ENCODE measurements at places on chromosomes 11 and 22.
A peak's percentile ranks its signal among the peaks of the same experiment; 100 is the strongest.

DNA sequence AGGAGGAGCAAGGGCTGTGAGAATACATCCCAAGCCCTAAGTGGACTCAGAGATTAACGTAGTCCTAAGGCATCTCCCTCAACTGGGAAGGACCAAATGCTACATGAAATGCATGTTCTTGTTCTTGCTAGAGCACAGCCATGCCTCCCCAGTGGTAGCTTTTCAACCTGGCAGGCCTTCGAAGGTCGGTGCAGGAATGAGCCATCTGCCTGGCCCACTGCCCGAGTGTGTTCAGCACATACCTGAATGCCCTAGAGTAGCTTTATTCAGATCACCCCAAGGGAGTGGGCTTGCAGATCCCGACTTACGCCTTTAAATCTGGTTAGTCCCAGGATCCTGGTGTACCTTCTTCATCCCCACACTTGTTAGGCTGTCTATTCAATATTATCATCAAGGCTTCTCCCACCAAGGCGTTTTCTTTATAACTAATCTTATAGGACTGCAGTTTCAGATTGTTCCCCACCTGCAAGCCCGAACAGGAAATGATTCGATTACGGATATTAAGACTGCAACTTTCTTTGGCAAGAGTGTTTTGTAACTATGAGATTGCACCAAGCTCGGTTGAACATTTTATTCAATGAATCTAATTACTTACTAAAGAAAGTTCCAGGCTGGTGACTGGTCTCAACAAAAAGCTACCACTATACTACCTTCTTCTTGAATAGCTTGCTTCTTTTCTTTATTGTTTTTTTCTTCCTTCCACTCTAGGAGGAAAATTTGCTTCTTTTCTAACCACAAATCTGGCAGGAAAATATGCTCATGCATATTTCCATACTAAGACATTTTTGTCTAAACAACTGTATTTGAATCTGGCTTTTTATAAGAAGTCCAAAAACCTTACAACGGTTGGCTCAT lies 115.6 kb downstream of the SGSM3 start:
- peak; percentile 33 for DNase-seq

- no peak for DNase-seq
These were observed at the start of gene RAB3IL1 for GRCh38 chr11:61917334-61918109. Gene RAB3IL1 (minus strand): TSS chr11:61917566. CDS start chr11:61917367, 199 bp downstream.

- no peak for DNase-seq
These were observed 74.8 kb downstream of the SIK2 start for GRCh38 chr11:111676878-111677585.

GRCh38 chr11:119673052-119673758 lies 55.8 kb downstream of the NECTIN1 start:
- DNase-seq = no peak

DNA sequence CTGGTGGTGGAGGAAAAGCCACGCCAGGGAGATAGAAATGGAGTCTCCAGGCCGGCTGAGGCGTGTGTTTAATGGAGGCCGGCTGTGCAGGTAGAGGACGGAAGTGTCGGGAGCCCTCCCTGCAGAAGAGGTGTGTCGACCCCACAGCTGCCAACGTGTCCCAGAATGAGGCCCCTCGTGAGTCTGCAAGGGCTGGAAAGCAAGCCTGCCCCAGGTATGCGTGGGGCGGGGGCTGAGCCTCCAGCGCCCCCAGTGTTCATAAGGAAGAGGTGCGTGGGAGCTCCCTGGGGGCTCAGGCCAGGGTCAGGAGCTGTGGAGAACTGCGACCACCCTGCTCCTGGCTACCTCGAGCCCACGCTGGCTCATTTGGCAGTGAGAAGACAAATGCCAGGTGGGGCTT lies 38.0 kb upstream of the JAM3 start:
- no peak for DNase-seq

- no peak for DNase-seq
These were observed 136.9 kb downstream of the FEZ1 start for GRCh38 chr11:125359130-125359529.

DNA sequence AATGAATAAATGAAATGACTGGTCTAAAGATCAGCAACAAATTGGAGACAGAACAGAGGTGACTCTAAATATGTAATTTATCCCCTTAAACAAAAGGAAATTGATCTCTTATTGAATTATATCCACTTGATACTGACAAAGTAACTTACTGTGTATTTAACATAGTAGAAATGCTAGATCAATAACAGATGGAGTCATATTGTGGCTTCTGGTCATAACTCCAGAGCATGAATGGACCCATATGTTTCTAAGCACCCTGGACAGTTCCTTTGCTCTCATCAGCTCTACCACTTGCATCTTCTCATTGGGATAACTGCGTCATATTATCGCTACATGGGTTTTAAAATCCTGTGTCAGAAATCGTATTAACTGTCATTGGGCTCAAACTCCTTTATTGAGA lies 222.3 kb downstream of the ETS1 start:
- peak; percentile 69 for DNase-seq

DNA sequence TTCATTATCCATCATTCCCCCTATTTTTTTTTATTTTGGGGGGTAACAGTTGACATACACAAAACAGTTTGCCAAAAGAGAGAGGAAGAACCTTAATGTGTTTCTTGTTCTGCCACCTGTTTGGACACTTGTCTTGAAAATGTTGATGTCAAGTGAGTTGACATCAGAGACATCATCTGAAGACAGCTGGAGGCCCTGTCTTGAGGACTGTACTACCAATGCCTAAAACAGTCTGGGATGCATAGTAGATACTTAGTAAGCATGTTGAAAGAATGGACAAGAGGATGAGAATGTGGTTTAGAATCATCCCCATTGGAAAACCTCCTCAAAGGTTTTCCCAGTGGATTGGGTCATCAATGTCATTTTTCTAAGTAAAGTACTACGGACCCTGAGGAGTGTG lies 2.4 kb upstream of the ARHGEF12 start:
- no peak for DNase-seq

- no peak for DNase-seq
These were observed 133.4 kb downstream of the CCDC34 start for GRCh38 chr11:27229511-27230191.

GRCh38 chr11:63839508-63840355 lies 822 bp downstream of the MARK2 start:
- no peak for DNase-seq

- DNase-seq = no peak
These were observed 57.3 kb downstream of the TP53I11 start for GRCh38 chr11:44893308-44893822.

GRCh38 chr11:121767433-121767832 lies 314.7 kb upstream of the SORL1-AS1 start:
- DNase-seq = no peak

DNA sequence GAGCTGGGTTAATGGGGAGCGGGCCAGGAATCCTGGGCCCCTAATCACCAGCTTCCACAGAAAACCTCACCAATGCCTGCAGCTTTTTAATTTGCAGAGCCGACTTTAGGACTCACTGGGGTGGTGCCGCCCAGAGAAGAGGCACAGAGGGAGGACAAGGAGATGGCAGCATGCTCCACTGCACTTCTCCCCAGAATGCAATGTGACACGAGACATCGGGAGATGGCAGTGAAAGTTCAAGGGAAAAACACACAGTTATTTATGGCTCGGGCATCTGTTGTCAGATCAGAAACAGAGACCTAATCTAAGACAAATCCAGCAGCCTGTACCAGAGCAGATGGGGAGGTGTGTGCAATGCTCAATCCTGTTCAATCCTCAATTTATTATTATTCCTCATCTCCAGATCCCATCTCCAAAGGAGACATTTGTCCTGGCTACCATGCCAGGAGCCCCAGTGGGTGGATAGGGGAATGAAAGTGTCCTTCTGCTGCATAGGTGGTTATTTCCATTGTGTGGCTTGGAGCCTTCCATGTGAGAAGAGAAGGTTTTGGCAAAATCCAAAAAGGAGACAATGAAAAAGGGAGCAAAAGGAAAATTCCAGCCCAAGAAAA lies 250.0 kb downstream of the NXPE2 start:
- no peak for DNase-seq

GRCh38 chr11:90242894-90243416 lies 20.1 kb upstream of the CHORDC1 start:
- DNase-seq = no peak

- no peak for DNase-seq
These were observed 110.6 kb upstream of the SERPIND1 start for GRCh38 chr22:20663137-20663828.

DNA sequence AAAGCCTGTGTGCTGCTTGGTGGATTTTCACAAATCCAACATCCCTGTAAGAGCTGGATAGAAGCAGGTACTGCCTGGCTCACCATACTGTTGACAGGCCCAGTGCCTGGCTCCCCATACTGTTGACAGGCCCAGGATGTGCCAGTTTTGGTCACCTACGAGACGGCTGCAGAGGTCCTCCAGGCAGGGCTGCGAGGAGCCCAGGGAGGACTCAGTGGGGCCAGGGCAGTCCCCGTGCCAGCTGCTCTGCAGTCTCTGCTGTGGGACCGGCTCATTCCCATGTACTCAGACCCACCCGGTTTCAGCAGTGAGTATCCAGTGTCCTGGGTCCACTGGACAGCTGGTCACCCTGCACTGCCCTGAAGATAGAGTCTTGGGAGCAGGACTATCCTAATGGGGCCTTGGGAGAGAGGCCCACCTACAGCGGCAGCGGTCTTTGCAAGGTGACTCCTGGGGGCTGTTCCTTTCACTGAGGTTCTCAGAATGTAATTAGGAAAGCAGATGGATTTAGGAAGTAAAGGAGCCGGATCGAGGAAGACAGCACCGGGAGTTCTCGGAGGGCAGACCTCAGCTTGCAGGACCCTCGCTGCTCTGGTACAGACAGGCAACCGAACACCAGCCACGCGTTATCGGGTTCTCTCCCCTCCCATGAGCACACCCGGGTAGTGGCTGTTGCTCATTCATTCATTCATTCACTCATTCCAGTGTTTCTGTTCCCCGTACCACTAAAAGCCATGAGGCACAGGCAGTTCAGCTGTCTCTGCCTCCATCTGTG lies 106.1 kb downstream of the CTTN start:
- no peak for DNase-seq

DNA sequence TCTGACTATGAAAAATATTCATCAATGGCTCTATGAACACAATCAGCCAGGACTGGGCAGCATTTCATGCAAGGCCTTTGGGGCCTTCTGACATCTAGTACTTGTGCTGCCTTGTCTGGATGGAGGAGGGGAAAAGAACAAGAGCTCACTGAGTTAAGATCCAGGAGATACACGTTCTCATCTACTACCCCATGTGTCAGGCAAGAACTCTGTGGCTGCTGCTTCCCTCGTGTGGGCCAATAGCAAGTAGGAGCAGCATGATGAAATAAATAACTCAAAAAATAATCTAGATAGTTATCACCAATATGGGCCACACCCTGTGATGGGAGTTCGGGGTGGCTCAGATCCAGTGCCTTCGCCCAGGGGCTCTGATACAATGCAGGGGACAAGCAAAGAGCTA lies 7.3 kb downstream of the KCNE3 start:
- DNase-seq = no peak

DNA sequence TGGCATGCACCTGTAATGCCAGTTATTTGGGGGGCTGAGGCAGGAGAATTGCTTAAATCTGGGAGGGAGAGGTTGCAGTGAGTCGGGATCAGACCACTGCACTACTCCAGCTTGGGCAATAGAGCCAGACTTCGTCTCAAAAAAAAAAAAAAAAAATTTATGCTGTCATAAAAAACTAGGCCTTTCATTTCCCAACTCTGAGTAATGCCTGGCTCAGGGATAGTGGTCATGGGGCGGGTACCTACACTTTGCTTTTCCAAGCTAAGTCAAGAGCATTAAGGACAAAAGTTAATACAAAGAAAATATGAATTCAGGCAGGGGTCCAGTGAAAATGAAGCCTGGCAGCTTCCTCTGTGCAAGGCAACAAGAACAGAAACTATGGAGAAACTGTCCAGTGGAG lies 16.3 kb downstream of the CPSF7 start:
- no peak for DNase-seq

DNA sequence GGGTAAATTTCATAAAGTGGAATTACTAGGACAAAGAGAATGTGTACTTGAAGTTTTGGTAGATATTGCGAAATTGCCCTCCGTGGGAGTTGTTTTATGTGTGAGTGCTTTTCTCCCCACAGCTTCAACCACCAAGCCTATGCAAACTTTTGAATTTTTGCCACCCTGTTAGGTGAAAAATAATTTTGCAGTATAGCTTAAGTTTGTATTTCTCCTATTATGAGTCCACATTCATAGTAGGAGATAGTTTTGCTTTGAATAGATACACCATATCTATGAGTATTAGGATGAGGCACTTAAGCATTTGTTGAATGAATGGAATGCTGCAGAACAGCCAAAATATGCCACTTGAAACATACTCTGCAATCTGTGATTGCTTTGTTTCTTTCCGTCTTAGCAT lies 43.6 kb downstream of the UVRAG start:
- peak; percentile 35 for DNase-seq

- DNase-seq = no peak
These were observed 23.7 kb upstream of the BID start for GRCh38 chr22:17797721-17798559.

- no peak for DNase-seq
These were observed 11.5 kb downstream of the CTNND1 start for GRCh38 chr11:57773026-57773598.

DNA sequence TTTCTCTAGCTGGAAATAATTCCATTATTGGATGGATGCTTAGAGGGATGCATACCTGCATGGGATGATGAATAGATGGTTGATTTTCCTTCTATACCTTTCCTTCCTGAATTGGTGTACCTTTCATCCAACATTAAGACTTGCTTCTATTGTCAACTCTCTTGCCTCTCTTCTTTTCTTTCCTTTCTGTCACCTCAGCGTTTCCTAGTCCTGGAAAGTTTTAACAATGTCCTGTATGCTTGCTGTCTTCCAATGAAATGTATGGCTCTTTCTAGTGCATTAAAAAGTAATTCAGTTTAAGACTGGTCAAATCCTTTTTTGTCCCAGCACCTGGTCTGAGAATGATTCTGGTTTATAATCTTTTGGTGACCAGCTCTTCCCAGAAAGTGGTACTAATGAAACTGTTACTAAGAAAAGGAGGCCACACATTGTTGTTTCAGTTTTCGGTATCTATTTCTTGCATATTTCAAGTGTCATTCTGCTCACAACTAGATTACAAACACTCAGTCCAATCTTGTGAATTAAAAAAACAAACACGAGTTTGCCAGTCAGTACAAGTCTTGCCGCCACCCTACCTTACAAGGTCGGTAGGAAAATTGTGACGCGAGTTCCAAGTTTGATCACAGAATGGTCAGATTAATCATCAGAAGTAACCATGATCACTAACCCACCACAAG lies 8.0 kb downstream of the POU2AF1 start:
- no peak for DNase-seq

GRCh38 chr11:114039551-114039950 lies 20.0 kb upstream of the ZBTB16 start:
- DNase-seq = no peak

- DNase-seq = no peak
These were observed 9.1 kb downstream of the POLD4 start for GRCh38 chr11:67344264-67344663.

- no peak for DNase-seq
These were observed 82.5 kb downstream of the ZNF280B start for GRCh38 chr22:22425783-22426624.

DNA sequence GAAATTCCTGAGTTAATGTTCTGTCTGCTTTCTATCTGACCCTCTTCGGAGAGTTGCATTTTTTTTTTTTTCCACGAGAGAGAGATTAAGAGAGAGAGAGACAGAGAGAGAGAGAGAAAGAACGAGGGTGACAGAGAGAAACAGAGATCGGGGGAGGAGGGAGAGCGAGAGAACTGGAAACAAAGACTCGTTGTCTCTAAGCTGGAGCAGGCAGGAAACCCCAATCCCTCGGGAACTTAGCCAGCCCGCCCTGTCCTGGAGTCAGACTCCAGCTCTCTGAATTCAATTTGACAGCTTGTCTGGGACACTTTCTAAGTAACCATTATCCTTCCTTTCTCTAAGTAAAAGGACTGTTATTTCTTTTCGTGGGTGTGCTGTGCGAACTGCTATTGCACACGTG lies 76.9 kb downstream of the KCNJ1 start:
- DNase-seq = no peak

GRCh38 chr11:108235192-108235591 lies 12.3 kb downstream of the ATM start:
- DNase-seq = no peak

Measured in fibroblast of skin of left biceps (primary cell).